ENCODE measurements at places on chromosomes 3 and 15.

DNA sequence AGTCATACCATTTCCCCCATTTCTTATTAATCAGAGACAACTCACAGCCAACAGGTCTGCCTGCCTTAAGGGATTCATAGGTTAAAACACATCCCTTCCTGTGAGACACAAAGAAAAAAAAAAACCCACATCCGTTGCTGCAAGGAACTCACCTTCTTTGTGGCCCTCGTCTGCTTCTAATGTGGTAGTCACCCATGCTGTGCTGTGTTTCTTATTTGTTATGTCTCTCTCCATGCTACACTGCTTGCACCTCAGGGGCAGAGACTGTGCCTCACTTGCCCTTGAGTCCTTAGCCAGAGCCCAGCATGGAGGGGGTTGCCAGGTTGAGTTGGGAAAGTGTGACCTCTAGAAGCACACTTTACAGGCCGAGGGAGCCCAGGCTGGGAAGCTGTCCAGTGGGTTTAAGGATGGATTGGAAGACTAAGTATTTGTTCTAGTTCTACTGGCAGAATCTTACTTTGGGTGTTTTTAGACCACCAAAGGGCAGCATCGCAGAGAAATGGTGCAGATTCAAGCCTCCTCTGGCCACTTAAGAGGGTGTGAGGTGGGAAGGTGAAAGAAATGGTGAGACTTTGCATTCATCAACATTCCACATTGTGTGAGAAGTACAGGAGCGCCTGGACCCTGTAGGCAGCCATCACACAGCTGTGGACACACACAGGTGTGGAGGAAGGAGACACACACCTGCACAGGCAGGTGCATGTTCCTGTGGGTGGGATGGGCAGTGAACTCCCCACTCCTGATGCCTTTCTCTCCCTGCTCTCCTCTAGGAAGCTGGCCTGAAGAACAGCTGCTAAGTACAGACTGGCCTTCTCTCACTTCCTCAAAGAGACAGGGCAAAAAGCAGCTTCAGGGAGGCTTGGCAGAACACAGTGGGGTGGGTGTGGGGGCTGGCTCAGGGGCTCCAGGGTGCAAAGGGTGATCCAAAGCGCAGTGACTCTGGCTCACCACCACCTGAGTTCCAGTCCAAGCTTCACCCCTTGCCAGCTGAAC, 48.8 kb downstream of the GLB1 start:
- peak; percentile 21 for DNase-seq

GRCh38 chr3:148066802-148067201, 630.9 kb upstream of the AGTR1 start:
- no peak for DNase-seq

DNA sequence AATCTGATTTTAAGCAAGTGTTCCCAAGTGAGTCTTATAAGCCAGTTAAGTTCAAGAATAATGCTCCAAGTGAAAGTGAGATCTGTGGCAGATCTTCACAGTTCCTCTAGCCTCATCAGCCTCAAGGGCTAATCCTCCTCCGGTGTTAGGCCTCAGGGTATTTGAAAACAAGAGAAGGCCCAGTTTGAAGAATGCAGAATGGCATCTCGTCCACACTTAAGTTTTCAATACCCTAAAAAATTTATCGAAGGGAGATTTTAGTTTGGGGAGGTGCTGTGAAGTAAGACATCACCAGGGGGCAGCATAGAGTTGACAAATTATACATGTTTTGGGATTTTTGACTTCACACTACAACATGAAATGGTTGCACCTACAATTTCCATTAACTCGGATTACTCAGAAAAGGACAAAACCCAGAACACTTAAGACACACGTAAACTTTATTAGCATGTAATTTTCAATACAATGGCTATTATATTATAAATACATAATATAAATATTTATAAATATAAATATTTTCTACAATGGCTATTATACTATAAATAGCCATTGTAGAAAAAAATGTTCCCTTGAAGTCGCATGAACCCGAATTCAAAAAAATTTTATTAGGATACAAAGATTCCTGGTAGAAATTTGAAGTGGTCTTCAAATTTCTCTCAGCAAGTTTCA, 2.3 kb upstream of the TMEM266 start:
- DNase-seq = no peak

DNA sequence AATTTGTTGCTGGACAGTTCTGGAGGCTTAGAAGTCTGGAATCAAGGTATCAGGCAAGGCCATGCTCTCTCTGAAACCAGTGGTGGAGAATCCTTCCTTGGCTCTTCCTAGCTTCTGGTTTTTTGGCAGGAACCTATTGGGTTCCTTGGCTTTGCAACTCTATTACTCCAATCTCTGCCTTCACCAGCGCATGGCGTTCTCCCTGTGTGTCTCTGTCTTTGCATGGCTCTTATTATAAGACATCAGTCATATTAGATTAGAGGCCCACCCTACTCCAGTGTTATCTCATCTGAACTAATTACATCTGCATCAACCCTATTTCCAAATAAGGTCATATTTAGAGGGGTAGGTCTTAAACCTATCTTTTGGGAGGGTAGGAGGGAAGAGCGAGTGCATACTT, 358.1 kb upstream of the RARB start:
- no peak for DNase-seq

DNA sequence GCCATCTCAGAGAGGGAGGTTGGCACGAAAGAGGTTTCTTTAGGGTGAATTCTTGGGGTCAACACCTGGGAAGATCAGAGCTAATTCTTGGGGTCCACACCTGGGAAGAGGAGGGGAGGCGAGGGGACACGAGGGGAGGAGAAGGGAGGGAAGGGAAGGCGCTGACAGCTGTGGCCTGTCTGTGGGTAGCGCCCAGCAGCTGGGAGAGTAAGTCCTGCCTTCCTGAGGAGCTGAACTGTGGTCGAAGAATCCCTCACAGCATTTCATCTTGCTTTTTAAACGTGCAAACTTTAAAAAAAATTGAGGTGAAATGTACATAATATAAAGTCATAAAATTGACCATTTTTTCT, 63.2 kb upstream of the CGNL1 start:
- no peak for DNase-seq

DNA sequence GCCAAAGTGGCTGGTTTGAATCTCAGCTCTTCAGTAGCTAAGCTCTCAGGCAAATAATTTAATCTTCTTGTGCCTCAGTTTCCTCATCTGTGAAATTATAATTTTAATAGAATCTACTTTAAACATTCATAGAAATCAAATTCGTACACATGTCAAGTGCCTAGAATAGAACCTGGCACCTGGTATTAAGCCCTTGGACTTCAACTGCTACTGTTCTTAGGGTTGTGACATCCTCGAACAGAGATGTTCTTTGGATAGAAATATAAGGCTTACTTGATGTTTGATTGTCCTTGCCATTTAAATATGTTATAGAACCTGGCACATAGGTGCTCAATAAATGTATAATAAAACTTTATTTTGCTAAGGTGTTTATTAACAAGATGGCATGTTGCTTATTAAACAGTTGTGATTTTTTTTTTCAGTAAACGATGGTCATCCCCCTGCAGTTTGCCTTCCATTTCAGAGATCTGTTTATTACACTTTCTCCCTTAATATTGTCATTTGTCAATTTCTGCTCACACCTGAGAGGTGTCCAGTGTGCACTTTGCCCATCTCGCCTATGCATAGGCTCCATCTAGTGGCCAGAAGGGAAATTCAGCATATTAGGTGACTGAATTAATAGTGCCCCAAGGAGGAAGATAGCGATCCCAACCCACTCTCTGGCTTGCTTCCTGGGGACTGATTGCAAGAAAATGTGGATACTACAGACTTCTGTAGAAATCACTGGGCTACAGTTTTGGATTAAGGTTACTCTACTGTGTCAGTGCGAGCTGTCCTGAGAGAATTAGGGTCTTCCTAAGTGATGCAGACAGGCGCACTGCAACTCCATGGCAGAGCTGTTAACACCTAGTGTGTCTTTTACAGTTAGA, 10.7 kb downstream of the IGF1R start:
- no peak for DNase-seq

DNA sequence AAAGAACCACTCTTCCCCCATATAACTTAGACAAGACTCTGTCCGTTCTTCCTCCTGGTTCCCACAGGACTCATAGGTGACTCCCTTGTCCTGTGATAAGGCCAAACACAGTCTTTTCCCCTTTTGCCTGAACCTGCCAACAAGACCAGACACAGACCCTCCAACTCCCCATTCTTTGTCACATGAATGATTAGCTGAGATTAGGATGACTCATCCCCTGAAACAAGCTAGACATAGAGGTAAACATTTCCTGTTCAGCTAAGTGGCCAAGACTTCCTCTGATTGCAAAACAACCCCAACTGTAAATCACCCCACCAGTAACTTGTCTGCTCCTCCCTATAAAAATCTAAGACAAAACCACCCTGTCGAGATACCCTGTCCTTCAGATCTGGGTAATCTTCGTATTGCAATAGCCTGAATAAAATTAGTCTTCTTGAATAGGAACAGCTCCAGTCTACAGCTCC, 11.4 kb upstream of the HTR3E start:
- DNase-seq = no peak

- no peak for DNase-seq
Observed at GRCh38 chr3:58324391-58325390, 8.0 kb upstream of the PXK start.

DNA sequence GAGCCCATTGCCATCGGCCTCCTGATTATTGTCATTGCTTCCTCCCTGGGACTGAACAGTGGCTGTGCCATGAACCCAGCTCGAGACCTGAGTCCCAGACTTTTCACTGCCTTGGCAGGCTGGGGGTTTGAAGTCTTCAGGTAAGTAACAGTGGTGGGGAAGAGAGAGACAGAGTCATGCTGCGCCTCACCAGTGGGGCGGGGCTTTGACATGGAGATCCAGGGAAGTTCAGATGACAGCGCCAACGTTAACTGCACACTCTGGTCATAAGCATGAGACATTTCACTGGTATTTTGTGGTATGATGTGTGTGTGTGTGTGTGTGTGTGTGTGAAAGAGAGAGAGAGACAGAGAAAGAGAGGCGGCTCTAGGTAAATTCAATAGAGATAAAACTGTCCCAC, 41.0 kb downstream of the AQP9 start:
- no peak for DNase-seq

GRCh38 chr15:58748040-58748851, 1.3 kb downstream of the ADAM10 start:
- no peak for DNase-seq

GRCh38 chr15:51332206-51333147, 5.9 kb downstream of the CYP19A1 start:
- no peak for DNase-seq

GRCh38 chr15:90813796-90814190, 54.6 kb upstream of the FURIN start:
- DNase-seq = no peak

- DNase-seq = no peak
Observed at GRCh38 chr3:59251869-59252268, 202.0 kb upstream of the CFAP20DC start.

GRCh38 chr3:30770387-30770786, 124.1 kb downstream of the GADL1 start:
- no peak for DNase-seq

DNA sequence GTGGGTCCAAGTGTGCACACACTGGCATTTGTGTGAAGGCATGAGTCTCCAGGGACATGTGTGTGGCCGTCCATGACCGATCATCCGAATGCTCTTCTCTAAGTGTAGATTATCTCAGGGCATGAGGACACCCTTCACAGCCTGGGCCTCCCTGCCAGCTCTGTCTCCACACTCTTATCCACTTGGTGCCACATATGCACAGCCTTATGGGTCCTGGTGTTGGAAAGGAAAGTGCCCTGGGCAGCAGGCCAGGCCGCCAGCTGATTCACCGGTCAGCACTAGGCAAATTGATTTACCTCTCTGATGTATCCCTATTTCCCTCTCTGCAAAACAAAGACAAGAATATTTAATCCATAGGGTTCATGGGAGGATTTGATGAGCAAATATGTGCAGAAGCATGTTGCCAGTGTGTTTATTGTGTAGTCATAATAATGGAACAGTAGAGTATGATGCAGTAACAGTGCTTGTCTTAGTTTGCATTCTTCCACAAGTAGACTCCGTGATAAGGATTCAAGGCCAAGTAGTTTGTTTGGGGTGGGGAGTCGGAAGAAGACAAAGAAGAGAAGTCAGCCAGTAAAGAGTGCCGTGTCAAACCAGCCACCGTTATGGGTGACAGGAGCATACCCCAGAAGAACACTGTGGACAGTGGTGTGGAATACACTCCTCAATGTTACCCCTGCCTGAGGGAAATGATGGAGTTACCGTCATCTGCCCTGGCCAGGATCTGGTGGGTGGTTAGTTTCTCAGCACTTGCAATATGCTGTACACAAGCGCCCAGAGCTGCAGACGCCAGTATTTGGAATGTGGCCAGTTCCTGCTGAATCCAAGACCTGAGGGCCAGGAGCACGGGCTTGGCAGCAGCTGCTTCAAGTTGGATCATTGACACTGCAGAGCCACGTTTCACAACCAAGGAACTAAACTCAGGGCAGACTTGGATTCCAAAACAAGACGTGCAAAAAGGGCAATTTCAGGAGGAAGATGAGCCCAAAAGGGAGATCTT, 85.1 kb downstream of the MTHFS start:
- no peak for DNase-seq

DNA sequence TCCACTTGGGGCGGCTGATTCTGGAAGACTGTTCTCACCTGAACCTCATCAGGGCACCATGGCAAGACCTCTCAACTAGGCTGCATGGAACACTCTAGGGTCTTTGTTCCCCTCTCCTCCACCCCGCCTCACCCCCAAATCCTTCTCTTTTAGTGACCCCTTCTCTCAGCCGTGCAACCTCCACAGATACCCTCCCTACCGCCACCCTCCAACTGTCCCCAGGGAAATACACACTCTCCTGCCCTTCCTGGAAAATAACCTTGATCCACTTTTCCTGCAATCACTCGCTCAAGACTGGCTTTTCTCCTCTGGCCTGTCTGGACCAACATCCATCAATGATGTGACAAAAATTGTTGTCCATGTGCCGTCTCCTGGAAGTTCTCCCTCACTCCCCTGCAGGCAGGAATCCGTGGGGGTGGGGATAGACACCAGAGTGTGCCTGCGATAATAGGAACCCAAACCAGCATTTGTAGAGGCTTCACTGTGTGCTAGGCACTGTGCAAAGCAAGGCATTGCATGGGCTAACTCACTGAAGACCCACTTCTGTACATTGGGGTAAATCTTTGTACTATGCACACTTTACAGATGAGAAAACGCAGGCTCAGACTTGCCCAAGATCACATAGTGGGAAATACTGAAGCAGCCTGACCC, 160.1 kb upstream of the UBE2E1 start:
- no peak for DNase-seq

GRCh38 chr3:159593927-159594605, 394.6 kb upstream of the IL12A start:
- no peak for DNase-seq

DNA sequence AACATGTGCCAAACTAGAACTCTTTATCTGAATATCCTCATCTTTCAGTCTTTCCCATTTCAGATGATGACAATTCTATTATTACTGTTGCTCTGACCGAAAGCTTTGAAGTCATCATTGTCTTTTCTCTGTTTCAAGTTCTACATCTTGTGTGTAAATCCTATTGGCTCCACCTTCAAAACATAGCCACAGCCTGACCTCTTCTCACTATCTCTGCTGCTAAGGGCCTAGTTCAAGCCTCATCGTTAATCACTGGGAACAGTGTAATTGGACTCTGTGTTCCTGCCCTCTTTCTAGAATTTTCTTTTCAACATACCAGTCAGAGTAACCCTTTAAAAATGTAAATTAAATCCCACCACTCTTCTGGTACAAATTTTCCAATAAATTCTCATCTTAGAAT, 105.1 kb downstream of the OXSM start:
- no peak for DNase-seq

GRCh38 chr15:52060501-52060900, 41.5 kb downstream of the MAPK6 start:
- DNase-seq = no peak

- no peak for DNase-seq
Observed at GRCh38 chr3:123651449-123652341, 66.8 kb upstream of the HACD2 start.

GRCh38 chr15:85967553-85967952, 112.1 kb upstream of the AGBL1 start:
- no peak for DNase-seq
